Stimulated activated CD8-positive, alpha-beta memory T cell treated with anti-CD3 and anti-CD28 coated beads, Interleukin-7, amount 100 ng/mL, for 4 hours (primary cell): ENCODE measurements at places on chromosomes 4 and X.

GRCh38 chrX:98203800-98204199 is 1320.1 kb downstream of the RPA4 start:
- no peak for DNase-seq

GRCh38 chrX:41661366-41662095 is 27.2 kb upstream of the GPR34 start:
- DNase-seq, result no peak

DNA sequence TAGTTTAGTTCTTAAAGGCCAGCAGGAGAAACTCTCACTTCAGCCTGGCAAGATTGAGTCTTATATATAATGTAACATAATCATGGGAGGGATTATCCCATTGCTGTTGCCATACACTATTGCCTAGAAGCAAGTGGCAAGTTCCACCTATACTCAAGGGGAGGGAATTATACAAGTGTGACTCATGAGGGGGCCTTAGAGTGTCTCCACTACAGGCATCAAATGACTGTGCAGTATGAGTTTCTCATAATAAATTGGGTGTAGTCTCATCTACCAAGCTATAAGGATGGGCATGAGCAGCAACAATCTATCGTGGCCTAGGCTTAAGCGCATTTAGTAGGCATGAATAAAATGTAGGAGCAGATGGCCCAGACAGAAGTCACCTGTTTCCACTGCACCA is 89.1 kb upstream of the C1GALT1C1 start:
- DNase-seq, result no peak

DNA sequence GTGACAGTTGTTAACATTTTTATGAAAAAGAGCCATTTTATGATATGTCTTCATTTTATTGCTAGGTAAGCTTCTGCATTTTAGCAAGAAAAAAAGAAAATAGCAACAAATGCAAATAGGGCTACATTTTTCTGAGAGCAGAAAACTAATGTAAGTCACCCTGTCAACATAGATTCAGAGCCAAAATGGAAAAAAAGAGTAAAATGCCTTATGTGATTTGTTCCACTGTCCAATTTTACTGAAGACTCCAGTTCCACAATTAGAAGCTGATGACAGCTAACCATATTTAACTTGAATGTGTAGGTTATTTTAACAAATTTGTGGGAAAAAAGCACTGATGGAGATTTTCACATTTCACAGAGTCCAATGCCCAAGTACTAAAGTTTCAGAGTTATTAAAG is 772.3 kb downstream of the FAT4 start:
- DNase-seq, result no peak

DNA sequence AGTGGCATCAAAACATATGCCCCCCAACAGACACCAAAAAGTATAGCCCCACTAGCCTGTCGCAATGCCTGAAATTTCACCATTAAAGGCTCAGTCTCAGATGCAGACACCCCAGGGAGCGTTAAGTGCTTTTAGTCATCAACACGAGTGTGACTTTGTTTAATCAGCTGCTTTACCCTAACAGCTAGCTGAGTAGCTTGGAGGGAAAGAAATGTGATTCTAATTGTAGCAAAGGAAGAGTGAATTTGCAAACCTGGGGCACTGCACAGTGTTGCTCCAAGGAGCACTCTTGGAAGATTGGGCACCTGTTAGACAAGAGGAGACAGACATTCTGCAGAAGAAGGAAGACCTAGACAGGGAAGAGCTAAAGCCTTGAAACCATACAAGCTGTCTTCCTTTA is 145.1 kb downstream of the BEND2 start:
- no peak for DNase-seq
